ENCODE measurements at places on chromosomes 12 and 14.

DNA sequence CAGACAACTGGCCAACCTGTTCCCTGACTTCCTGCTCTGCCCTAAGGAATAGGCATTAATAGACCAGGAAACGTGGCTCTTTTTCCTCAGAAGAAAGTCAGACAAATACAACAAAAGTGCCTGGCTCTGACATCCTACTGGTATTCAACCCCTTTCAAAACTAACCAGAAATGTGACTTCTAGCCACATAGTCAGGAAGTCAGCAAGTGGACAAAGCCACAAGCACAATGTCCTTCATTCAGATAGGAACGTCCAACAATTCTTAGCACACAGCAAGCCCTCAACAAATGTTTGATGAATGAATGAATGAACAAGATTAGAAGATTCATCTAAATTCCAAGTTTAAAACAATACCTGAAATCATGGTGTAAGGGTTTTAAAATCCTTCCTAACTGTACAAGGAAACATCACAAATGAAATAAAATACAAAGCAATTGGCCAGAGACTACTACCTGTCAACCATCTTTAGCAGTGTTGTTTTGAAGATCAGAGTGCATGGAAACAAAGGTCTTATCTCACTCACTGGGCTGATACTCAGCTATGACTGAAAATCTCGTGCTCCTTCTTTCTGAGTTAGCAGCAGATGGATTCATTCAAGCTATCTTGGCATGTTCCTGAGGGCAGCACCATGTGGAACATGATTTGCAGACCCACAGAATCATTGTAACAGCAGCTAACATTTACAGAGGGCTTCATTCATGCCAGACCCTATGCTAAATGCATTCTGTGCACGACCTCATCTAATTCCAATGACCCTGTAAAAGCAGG, 16.5 kb downstream of the APPL2 start:
- no peak for DNase-seq

DNA sequence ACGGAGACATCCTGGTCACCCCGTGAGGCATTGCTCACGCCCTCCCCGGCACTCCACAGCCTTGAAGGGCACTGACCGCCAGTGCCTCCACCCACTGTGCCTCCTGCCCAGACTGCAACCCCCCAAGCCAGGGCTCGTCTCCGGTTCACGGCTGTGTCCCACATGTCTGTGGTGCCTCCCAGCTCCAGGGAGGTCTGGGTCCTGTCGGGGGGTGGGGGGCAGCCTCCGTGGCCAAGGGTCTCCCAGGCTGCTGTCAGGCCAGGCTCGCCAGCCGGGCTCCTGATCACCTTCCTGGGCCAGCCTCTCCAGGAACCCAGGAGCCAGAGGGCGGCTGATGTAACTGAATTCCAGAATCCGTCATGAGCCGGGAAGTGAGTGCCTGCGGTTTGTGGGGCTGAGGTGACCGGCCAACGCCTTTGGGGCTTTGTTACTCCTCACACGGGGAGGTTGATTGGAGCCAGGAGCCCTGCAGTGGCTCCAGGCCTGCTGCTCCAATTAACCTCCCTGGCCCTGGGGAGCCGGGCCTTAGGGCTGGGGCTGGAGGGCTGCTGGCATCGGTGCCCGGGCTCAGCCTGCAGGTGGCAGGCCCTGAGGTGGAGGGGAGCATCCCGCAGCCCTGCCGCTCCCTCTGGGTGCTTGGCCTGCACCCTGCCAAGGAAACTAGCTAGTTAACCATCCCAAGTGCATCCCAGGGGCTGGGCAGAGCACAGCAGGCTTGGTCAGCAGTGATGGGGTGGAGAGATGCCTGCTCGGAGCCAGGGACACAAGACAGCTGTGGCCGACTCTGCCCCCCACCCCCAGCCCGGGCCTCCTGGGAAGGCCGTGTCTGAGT, 36.4 kb upstream of the FBRSL1 start:
- DNase-seq, result no peak

DNA sequence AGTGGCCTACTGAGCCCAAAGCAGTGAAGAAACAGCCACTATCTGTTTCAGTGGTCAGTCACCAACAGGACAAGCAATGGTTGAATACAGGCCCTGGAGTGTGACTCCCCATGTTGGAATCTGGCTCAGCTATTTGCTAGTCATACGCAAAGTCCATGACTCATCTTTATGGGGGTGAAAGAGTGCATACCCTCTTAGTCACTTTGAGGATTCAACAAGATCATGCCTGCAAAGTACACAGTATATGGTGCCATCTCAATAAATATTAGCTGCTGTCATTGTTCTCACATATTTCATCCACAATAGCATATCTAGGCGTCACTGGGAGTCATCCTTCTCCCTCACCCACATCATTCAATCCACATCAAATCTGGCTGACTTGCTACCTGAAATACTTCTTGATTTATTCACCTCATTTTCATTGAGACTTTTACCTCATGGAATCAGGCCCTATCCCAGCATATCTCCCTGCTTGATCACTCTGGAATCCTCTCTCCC, 26.4 kb upstream of the STAB2 start:
- no peak for DNase-seq

- DNase-seq, result no peak
Observed at GRCh38 chr14:60640859-60641741, 8.2 kb downstream of the SIX1 start.

DNA sequence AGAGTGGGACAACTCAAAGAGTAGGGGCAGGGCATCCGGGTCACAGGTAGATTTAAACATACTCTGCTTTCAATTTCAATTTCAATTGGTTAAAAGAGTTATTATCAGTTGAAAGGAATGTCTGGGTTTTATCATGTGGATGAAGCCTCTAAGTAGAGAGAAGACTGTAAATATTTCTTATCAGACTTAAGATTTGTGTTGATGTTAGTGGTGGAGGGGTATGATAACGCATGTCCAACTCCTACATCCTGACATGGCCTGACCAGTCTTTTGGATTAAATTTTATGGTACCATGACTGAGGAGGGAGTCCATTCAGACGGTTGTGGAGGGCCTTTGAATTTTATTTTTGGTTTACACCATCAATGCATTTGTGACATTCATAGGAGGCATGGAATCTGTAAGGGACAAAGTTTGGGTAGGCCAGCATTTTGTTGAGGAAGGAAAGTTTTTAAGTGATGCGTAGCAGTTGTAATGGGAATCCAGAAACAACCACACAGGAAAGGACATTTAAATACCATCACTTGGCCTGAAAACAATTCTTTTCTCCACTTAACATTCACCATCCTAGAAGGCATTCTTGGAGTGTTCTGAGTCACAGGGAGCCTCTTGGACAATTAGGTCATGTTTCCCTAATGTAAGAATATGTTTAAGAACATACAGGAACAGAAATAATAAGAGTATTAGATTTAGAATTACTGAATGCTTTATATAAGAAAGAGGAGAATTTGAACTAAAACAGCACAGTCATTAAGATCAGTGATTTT, 371.9 kb downstream of the ATP23 start:
- DNase-seq, result no peak

GRCh38 chr12:8446642-8447547, 8.9 kb upstream of the CLEC6A start:
- no peak for DNase-seq

DNA sequence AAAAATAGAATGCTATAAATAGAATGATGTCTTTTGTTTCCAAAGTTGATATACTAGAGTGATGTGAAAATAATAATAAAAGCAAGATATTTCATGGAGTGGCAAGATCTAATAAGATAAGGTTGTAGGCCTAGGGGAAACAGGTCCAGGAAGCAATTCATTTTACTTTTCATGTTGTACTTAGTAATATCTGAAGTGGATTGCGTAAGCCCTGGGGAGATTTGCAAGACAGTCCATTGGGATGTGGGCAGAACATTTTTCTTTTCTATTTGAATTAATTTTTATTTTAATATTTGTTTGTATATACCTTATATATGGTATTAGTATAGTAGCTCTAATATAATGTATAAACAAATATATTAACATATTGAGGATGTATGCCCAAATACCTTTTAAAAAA, 7.5 kb downstream of the NUBPL start:
- no peak for DNase-seq

- DNase-seq, result no peak
Observed at GRCh38 chr12:29147731-29148595, 1.1 kb upstream of the FAR2 start.

DNA sequence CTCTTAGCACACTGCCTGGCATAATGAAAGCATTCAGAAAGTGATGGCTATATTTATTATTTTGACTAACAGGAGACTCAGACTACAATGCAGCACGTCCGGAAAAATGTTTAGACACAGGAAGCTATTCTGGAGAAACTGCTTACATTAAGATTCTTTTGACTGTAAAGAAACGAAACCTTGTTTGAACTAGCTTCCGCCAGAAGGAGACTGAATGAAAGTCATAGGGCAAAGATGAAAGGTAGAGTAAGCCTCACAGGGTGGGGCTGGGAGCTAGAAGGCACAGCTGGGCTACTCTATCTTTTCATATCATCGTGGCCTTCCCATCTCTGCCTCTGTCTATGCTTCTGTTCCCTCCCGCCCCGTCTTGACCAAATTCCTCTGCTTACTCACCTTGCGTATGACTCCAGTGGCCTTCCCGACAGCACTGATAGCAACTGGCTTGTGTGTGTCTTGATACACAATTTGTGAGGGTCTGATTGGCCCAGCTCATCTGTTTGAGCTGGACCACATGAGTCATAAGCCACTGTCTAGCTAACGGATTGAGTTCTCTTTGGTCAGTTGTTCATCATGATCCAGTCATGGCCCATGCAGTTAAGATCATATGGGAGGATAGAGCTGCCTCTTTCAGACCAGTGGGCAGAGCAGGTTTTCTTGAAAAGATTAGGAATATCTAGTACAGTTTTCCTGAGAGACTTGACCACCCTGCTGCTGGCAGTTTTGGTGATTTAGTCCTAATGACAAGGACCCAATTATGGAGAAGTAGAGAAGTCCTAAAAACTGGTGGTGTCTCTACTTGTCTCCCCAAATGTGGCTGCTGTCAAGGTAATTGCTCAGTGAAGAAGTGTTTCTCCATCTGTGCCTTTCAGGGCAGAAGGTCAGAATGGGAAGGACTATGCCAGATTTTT, 151.5 kb upstream of the SLC38A2 start:
- DNase-seq, result no peak

- DNase-seq, result no peak
Observed at GRCh38 chr12:112466011-112466422, 47.3 kb downstream of the PTPN11 start.

GRCh38 chr12:96698521-96698920, 208.5 kb upstream of the NEDD1 start:
- DNase-seq, result no peak

DNA sequence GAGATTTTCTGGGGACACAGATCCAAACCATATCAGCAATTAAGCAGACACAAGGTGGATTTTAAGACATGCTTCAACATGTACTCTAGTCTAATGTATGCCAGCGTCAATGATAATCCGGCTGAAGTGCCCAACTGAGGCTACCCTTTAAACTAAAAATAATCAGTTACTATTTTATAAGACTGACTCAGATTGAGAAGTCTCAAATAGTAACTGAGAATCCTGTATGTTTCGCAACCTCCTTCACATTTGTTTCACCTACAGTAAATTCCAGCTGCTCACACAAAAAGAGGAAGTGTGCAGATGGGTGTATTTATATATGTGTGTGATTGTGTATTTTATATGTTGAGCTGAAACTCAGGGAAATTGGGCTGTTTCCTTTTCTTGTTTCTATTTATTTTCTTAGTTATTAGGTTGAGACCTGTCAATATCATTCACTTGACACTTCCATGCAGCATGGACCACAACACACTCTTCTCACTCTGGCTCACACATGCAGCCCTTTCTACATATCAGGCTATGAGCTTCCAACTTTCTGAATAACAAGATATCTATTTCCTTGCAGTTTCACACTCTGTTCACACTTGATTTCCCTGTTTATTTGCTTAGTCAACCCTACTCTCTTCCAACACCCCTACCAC, 1224.9 kb upstream of the TMEM132C start:
- DNase-seq, result no peak

- DNase-seq, result peak; percentile 84
Observed at GRCh38 chr12:59595565-59595882, 305 bp upstream of the SLC16A7 start.

GRCh38 chr14:90788031-90788430, 28.2 kb downstream of the TTC7B start:
- DNase-seq, result no peak

DNA sequence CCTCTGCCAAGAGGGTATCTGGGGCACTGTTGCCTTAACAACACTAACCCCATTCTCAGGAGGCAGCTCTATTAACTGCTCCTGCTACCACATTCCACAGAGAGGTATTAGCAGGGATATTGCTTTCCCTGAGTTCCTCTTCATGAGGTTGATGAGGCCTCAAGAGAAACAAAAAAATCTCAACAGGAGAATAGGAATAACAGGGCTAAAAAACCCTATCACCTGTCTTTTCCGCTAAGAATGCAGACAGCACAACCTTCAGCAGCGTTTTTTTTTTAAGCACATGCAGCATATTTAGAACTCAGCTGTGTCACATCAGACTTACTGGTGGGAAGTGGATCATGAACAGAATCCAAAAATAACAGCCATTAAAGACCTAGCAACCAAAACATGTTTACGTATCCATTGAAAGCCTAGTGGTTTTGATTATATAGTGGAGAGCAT, 29.2 kb downstream of the ATF7 start:
- no peak for DNase-seq

GRCh38 chr12:46506198-46506597, 133.6 kb upstream of the SLC38A2 start:
- DNase-seq, result no peak

GRCh38 chr12:50506753-50507473, 2.1 kb downstream of the DIP2B start:
- DNase-seq, result no peak

DNA sequence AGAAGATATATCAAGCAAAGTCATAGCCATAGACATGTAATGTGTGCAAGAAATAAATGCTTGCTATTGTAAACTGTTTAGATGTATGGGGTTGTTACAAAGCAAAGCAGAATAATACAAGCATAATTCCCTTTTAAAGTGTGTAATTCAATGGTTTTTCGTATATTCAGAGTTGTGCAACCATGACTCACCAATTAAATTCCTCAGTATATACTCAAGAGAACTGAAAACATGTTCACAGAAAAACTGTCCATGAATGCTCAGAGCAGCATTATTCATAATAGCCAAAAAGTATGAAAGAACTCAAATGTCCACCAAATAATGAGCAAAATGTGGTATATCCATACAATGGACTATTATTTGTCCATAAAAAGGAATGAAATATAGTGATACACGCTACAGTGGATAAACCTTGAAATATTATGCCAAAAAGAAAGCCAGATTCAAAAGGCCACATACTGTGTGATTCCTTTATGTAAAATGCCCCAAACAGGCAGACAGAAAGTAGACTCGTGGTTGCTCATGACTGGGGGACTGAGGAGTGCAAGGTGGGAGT, 9.3 kb downstream of the GXYLT1 start:
- DNase-seq, result no peak

- peak; percentile 63 for DNase-seq
Observed at GRCh38 chr14:55772486-55772885, 192.5 kb downstream of the KTN1 start.

GRCh38 chr12:109301643-109302168, 7.4 kb downstream of the FOXN4 start:
- no peak for DNase-seq

DNA sequence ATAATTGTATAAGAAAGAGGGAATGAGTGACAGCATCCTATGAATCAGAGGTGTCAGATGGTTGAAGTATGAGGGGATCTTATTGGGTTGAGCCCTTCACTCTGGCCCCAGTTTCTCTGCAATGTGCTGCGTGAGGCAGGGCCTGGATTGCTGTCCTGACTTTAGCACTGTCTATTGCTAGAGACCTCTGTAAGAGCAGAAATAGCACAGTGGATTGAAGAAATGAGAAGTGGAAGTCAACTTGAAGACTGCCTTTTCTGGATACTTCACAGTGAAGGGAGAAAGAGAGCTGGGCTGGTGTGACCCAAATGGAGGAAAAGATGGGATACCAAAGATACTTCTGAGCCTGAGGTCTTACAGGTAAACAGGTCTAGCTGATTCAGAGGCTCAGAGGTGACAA, 5.8 kb downstream of the ASCL4 start:
- DNase-seq, result no peak

All from NCI-H1694 treated with DMSO at 0.1 percent for 48 hours (cell line).